ENCODE measurements at places on chromosomes 2 and 18. TPM values are rescaled to one million over a fixed set of nuclear protein-coding genes. Genes with fewer than 3 reads are reported as not detected.

HOXD4 gene
- total RNA-seq = not detected

- no peak overlapping the region for H3K4me3 ChIP-seq
- H3K4me1 ChIP-seq = no peaks in the 10 kb centered on the region
- no peak overlapping the region for H3K27ac ChIP-seq
- no peaks in the 10 kb centered on the region for H3K27me3 ChIP-seq
- DNase-seq = no peak
Measured at GRCh38 chr18:6333981-6334380, 80.7 kb downstream of the L3MBTL4 start.

DNA sequence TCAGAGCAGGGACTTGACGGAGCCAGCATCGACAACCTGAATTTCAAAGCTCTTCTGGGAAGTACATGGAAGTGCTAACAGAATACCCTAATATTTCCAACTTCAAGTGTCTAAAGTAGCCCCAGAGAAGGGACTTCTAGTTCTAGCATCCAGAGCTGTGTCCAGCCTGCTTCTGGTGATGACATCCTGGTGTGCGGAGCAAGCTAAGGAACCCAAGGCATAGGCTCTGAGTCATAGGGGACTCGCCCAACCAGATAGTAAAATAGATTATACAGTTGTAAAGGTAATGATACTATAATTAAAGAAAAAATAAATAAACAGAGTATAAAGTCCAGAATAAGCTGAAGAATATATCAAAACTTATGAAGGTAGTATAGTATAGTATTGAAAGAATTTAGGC, 108.1 kb upstream of the SERPINE2 start:
- H3K4me3 ChIP-seq = no peak overlapping the region
- H3K36me3 ChIP-seq = no peaks in the 10 kb centered on the region
- no peak overlapping the region for H3K27ac ChIP-seq
- no peaks in the 10 kb centered on the region for H3K4me1 ChIP-seq
- no peak for DNase-seq
- no peaks in the 10 kb centered on the region for H3K27me3 ChIP-seq

DNA sequence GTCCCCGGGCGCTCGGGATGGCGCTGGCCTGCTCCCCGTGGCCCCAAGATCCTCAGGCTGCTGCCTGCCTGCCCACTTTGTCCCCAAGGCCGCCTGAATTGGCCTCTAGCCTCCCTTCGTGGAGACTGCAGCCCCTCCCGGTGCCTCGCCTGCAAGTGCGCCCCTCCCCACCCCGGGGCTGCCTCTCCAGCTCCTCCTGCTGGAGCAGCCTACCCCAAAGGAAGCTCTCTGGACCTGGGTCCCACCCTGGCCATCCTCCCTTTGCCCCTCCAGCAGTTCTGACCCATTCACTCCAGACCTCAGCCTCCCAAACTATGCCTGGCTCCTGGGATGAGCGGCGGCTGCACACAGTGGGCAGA, 6.2 kb downstream of the ESPNL start:
- no peak overlapping the region for H3K27ac ChIP-seq
- no peak overlapping the region for H3K4me3 ChIP-seq
- H3K27me3 ChIP-seq = no peaks in the 10 kb centered on the region

DNA sequence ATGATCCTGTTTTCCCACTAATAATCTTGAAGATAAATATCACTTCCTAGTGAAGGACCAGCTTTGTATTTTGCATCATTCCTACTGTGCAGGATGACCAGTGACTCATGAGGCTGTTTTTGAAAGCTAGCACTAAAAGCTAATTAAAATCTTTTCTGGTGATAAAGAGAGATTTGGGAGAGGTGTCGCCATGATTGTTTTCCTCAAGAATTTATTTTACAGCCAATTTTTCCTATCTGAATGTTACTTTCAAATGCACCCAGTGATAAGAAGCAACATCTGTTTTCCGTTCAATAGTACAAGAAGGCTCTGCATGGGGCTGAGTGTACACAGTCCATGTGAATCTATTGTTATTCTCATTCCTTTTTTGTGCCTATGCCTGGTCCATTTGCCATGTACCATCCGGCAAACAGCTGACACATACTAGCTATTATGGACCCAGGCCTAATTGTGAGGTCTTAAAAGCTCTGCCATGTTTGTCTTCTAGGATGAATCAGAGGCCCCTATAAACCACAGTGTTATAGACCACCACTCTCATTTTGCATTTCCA, 28.4 kb downstream of the MEIS1 start:
- no peak overlapping the region for H3K4me3 ChIP-seq
- H3K27ac ChIP-seq = no peak overlapping the region
- H3K4me1 ChIP-seq = no peaks in the 10 kb centered on the region

DNA sequence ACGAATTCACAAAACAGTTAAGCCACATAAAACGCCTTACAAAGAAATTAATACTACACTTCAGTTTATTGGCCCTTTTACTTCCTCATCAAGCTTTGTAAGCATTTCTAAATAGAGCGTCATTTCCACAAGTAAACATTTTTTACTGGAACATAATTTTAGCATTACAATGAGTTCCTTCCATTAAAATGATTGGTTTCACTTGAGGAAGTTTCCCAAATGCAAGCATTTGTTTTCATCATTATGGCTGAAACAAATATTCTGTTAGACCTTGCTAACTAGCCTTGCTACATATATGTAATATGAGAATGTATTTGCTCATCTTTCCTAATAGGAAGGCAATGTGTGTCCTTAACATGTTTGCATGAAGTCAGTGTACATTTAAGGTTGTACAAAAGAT, 579.1 kb downstream of the IRS1 start:
- H3K4me3 ChIP-seq = no peak overlapping the region
- no peak for DNase-seq
- H3K4me1 ChIP-seq = no peaks in the 10 kb centered on the region
- H3K36me3 ChIP-seq = no peaks in the 10 kb centered on the region

- H3K4me1 ChIP-seq = no peaks in the 10 kb centered on the region
- H3K27me3 ChIP-seq = no peaks in the 10 kb centered on the region
- peaks cover 20% of the 10 kb centered on the region for H3K36me3 ChIP-seq
- no peak overlapping the region for H3K4me3 ChIP-seq
- H3K27ac ChIP-seq = no peak overlapping the region
Measured at GRCh38 chr2:182763311-182763912, 47.4 kb downstream of the DNAJC10 start.

Measured in CD8-positive, alpha-beta memory T cell (primary cell).